Tibial nerve (tissue), 4 donors: ENCODE measurements at places on chromosomes 7 and 10.

DNA sequence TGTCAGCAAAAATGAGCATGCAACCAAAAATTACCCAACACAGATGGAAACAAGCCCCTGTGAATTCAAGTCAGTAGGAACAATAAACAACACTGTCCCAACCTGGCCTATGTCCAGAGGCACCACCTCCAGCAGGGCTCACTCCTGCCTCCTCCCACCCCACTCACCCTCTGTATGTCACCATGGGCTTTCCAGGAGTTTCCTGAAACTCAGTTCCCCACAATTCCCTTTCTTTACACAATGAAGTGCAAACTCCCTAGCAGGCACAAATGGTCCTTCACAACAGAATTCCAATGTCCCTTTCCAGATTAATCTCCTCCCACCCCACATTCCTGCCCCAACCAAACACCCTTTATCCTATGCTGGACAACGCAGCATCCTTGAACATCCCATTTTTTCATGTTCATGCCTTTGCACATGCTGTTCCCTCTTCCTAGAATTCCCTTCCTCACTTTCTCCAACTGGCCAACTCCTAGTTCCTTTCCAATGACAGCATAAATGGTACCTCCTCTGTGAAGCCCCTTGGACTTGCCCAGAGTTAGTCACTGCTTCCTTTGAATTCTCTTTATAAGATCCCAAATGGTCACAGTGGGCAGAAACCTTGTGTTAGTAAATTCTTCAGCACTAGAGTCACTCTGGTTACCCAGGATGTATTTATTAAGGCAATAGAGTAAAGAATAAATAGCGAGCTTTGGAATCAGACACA lies 157.5 kb downstream of the SLIT1 start:
- no peak for DNase-seq

DNA sequence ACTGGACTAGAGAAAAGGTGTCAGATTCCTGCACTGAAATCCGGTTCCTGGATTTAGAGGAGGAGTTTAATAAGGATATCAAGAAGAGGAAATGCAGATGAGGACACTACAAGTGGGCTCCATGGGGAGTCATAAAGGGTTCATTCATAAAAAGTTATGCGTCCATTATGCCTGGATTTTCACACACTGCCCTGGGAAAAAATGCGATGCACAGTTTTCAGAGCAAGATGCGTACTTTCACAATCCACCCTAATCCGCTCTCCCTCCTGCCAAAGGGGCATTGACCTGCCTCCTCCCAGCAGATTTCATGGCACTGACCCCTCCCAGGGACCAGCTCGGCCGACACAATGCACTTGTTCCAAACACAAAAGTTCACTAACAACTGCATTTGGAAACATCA lies 42.2 kb upstream of the OPALIN start:
- DNase-seq = no peak

DNA sequence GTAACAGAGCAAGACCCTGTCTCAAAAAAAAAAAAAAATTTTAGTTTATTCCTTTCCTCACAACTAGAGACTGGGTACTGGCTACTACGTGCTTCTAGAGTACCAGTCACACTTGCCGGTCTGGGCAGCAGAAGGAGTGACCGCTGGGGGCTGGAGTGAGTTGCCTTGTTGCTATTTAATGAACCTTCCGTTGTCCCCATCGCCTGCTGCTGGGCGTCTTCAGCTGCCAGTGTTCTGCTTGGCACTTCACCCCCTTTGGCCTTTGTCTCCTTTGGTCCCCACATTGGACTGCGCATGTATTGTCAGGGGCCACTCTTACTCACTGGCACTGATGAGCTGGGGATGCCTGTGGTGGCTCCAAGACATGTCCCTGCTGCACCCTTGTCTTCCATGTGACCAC lies 110.6 kb downstream of the CLEC2L start:
- no peak for DNase-seq

DNA sequence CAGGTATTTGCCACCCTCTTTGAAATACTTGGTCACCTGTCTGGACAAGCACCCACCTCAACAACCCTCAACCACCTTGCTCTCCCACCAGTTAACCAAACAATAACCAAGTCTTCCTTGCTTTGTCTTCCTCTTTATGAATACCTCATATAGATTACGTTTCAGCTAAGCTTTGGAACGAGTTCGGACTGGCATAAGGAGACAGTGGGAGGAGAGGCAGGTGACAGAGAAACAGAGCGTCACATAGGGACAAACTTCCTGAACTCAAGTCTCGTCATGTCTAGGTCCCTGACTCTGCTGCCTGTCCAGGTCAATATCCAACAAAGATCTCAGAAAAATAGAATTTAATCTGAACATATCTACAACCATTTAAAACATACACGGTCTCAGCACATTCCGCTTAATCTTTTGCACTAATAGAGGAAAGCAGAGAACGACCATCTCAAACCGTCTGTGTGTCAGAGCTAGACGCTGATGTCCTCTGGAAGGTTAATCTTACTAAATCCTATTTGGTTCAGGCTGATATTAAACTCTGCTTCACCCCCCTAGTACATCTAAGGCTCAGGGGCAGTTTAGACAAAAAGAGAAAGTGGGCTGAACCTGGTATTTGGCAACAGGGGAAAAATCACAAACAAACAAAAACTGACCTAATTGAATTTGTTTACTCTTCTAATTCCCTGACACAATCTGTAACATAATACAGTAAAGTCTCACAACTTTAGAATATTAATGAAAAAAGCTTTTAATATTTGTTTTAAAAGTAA lies 26.4 kb upstream of the SVOPL start:
- no peak for DNase-seq

DNA sequence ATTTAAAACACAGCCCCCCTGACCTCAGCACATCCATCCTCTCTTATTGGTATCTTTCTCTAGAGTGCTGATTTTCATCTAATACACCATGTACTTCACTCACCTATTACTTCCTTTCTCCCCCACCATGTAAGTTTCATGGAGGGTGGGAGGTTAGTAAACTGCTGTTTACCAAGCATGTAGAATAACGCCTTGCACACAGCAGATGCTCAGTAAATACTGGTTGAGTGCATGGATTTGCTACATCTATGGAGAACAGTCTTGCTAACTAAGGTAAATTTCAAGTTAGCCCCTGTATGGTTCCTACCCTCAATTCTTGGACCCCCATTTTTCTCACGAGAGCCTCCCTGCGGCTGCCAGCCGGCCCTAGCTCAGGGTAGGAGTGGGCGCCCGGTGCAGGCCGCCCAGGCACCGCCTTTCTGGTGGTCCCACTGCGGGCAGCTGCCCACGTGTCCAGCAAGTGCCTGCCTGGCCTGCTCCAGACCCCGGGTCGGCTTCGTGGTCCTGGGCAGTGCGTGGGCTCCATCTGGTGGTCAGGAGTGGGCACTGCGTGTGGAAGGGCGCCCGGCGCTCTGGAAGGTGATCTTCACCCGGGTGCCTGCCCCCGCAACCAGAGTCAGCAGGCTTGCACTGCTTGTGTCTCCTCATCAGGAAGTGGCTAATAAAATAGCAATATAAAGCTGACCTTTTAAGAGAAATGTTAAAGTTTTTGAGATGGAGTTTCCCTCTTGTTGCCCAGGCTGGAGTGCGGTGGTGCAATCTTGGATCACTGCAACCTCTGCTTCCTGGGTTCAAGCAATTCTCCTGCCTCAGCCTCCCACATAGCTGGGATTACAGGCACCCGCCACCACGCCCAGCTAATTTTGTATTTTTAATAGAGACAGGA lies 63.4 kb upstream of the DNAJB6 start:
- peak; percentile 38 for DNase-seq

DNA sequence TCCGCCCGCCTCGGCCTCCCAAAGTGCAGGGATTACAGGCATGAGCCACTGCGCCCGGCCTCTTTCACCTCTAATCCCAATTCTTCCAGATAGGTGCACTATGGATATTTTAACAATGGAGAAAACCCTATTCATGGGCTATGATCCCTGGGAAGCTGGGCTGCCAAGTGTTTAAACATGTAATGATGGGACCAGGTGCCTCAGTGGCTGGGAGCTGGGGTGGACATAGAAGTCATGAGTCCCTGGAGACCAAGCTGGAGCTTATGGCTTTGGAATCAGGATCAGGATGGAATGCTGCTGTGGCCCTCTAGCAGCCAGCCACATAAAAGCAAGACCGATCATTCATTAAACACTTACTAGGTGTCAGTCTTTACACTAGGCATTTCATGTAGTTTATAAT lies 41.8 kb upstream of the IGFBP3 start:
- DNase-seq = no peak

DNA sequence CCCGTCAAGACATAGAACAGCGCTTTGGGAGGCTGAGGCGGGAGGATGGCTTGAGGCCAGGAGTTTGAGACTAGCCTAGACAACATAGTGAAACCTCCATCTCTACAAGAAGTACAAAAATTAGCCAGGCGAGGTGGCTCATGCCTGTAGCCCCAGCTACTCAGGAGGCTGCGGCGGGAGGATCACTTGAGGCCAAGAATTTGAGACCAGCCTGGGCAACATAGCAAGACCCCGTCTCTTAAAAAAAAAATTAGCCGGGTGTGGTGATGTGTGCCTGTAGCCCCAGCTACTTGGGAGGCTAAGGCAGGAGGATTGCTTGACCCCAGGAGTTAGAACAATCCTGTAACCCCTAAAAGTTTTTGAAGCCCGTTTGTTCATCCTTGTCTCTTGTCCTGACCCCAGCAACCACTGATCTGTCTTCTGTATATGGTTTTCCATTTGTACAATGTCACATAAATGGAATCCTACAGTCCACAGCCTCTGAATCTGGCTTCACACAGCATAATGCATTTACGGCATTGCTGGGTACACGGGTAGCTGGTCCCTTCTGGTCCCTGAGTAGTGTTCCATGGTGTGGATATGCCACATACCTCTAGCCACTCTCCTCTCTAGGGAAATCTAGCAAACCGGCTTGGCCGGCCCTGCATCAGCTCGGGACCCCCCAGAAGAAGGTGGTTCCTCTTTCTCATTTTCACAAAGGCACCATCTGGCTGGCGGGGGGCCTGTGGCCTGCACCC lies 8.4 kb downstream of the GTF2IRD1 start:
- DNase-seq = no peak

- DNase-seq = no peak
Measured at GRCh38 chr7:153170287-153170686, 410.7 kb downstream of the ACTR3B start.

DNA sequence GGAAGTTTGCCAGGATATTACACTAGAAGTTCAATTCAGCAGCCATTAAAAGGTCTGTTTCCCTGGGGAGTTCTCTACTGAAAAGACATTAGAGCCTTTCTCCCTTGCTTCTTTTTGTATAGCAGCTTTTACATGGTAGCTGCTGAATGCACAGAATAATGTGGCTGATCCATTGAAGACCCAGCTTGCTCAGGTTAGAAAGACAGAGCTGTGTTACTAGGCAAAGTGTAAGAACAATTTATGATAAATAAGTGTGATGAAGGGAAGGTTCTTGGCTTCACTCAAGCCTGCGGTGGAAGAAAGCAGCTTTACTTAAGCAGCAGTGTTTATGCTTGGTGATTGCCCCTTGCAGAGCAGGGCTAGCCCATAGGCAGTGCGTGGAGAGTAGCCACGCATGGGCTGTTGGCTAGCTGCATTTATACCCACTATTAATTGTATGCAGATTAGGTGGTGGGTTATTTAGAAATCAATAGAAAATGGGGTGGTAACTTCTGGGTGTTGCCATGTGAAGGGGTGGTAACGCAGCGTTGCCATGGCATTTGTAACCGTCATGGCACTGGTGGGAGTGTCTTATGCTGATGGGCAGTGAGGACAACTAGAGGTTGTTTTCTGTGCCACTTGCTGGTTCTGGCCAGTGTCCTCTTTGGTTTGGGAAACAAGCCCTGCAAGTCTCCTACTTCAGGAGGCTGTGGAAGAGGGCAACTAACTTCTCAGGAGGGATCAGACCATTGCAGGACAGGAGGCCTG lies 942.9 kb downstream of the NRG3 start:
- no peak for DNase-seq

DNA sequence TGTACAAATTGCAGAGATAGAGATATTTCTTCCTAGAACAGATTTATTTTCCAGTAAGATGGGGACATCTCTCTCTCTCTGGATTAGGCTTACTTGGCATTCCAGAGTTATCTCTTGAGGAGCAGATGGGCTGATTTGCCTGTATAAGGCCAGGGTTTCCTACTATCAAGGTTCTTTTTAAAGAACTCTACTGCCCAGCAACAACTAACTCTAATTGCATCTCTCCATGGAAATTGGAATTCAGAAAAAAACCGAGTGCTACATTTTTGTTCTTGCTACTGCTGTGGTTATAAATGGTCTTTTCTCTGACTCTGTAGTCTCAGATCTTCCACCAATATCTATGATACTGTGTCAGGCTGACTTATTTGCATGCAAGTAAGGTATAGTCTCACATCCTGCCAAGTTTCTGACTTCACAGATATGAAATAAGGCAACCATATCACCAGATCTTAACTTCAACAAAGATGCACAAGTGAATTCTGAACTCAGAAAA lies 161.1 kb downstream of the CRPPA start:
- no peak for DNase-seq

DNA sequence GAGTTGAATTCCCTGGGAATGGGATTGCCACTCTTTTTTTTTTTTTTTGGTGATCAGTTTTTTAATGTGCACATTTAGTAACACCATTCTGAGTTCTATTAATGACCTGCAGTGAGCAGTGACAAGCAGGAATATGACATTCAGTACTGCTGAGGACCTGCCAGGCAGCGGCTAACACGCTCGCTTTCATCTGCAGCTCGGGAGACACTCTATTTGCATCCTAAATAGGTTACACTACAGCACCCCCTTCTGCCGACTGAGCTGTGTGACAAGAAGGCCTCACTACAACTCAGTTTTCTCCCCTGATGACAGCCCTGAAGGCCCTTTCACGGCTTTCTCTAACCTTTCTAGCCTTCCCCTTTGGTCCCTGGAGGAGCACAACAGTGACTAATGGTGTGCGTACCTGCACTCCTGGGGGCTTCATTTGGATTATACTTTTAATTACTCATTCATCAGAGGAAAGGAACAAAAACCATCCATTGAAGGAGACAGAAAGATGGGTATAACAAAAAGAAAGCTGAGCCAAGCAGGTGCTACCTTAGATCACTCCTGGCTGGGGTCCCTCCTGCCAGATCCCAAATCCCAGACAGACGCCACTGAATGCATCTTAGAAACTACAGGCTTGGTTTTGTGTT lies 872.4 kb downstream of the LRMDA start:
- peak; percentile 45 for DNase-seq

GRCh38 chr7:140696680-140697446 lies at the start of gene NDUFB2:
NDUFB2 (plus strand) TSS chr7:140696708; CDS start chr7:140696745, 37 bp downstream.
- DNase-seq = peak; percentile 47

- no peak for DNase-seq
Measured at GRCh38 chr7:28348636-28349035, 63.7 kb upstream of the CREB5 start.

DNA sequence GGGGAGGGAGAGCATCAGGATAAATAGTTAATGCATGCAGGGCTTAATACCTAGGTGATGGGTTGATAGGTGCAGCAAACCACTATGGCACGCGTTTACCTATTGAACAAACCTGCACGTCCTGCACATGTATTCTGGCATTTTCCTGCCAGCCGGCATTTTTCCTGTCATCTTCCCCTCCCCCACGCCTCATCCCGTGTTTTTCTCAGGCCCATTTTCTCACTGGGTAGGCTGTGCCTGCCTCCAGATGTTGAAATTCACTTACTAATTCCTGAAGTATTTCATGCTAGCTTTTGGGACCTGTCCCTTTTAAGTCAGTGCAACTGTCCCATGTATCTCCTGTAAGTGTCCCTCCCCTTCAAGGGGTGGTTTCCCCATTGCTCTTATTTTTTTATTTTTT lies 220.3 kb upstream of the NPY start:
- DNase-seq = no peak

GRCh38 chr7:129311429-129311828 lies 86.6 kb downstream of the AHCYL2 start:
- DNase-seq = no peak
